IPS-NIHi11 (cell line): ENCODE measurements at places on chromosomes 3 and 15.
A peak's percentile ranks its signal among the peaks of the same experiment; 100 is the strongest.

- DNase-seq = no peak
These were observed 14.2 kb downstream of the ESYT3 start for GRCh38 chr3:138448631-138449030.

- peak; percentile 70 for DNase-seq
These were observed 316.8 kb upstream of the ATP10A start for GRCh38 chr15:26179906-26180305.

- no peak for DNase-seq
These were observed 74.8 kb downstream of the RPN1 start for GRCh38 chr3:128575777-128576176.

- no peak for DNase-seq
These were observed 156.3 kb upstream of the TMEM108 start for GRCh38 chr3:132881756-132882409.

DNA sequence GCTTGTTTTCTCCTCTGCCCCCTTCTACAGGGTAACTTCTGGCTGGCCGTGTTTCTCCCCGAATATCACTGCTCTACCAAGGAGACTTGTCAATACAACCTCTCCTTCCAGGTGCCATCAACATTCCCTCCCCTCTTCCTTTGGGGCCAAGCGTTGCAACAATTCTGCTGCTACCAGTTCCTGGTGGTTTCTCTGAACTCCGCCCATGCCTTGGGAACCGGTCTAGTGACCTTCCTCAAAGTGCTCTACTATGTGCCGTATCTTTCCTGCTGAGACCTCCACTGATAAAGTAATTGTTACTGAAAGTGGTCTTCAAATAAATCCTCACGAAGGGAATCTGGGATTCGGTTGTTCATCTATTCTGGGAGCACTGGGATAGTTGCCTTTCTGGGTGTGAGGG, 26.2 kb downstream of the PCSK6 start:
- no peak for DNase-seq

- peak; percentile 26 for DNase-seq
These were observed 64.2 kb downstream of the FAM43A start for GRCh38 chr3:194749631-194750490.

GRCh38 chr3:116038968-116039650, 406.2 kb downstream of the LSAMP start:
- no peak for DNase-seq
